ENCODE measurements at places on chromosomes 12 and 14.

DNA sequence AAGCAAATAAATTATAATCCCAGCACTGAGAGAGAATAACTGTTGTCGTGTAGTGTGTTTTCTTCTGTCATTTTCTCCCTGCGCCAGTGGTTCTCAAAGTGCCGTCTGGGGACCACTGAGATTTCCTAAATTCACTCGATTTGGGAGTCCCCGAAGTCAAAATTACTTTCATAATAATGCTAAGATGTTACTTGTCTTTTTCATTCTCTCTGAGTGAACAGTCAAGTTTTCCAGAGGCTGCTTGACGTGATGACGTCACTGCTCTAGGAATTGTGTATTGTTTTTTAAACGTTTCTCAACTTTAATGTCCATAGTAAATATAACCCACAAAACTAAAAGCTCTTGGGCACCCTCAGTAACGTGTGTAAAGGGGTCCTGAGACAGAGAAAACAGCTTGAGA, 796 bp upstream of the POP5 start:
- no peak for DNase-seq

DNA sequence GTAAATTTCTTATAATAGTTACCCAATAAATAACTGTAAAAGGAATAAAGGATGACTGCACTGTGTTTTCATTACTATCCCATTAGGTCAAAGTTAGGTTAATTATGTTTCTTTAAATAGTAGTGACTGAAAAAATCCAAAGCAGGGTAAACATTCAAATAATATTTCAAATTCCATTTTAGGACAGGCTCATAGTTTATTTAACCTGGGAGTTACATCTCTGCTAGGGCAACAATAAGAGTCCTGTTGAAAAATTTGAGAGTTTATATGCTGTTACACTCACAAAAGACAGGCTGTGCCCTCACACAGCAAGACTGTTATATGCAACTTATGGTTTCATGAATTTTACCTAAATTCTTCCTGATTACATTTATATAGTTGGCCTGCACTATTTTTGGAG, 8.0 kb downstream of the ERP27 start:
- no peak for DNase-seq

- DNase-seq: peak; percentile 88
These were observed 18.1 kb downstream of the TPCN1 start for GRCh38 chr12:113239288-113239771.

DNA sequence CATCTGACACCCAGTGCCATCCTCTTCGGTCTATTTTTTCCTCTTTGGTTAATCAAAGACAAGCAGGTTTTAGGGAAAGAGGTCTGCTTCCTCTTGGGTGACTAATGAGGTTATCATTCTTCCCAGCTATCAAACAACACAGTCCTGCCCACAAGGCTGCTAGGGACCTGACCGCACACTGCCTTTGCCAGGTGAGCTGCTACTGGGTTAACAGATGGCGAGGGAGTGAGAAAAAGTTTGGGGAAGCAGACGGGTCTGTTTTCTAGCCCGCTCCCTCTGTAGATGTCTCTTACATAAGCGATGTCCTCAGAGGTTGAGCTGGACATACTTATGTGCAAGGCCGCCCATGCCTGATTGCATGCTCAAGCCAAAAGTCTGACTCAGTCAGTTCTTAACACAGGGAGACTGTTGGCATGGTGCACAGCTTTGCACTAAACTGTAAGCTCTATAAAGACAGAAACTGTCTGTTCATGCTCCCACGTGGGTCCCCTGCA, 94.1 kb downstream of the SLC15A4 start:
- DNase-seq: no peak

DNA sequence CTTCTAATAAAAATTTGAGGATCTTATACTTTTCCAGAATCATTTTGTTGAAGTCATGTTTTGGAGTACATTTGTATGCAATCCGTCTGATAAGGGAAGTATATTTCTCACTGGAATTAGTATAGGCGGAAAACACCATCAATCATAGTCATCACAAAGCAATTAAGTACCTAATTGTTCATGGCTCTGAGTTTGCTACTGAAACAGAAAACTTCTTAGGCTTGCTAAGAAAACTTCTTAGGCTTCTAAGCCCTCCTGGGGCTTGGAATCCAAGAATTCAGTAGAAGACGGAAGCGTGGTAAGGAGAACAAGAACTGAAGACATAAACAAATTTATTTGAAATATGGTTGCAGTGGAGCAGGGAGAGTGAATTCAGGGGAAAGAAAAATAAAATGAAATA, 636.3 kb downstream of the DIO2 start:
- no peak for DNase-seq

- no peak for DNase-seq
These were observed 172.9 kb upstream of the CDKN3 start for GRCh38 chr14:54223831-54224402.

DNA sequence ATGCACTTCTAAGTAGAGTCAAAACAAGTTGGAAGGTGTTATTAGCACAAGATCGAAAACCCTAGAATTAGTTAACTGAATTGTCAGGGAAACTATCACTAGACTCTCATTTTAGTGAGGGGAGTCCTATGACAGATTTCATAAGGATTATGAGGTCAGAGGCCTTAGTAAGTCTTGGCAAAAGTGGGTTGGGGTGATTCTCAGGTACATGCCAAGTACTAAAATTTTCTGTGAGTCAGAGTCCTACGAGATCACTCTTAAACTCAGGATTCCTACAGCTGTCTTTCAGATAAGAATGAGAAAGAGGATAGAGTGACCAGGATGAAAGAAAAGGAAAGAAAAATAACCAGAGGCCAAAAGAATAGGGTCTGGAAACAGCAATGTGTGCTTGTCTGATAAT, 50.8 kb upstream of the BBS10 start:
- no peak for DNase-seq

GRCh38 chr12:46419675-46420074, 47.1 kb upstream of the SLC38A2 start:
- no peak for DNase-seq

DNA sequence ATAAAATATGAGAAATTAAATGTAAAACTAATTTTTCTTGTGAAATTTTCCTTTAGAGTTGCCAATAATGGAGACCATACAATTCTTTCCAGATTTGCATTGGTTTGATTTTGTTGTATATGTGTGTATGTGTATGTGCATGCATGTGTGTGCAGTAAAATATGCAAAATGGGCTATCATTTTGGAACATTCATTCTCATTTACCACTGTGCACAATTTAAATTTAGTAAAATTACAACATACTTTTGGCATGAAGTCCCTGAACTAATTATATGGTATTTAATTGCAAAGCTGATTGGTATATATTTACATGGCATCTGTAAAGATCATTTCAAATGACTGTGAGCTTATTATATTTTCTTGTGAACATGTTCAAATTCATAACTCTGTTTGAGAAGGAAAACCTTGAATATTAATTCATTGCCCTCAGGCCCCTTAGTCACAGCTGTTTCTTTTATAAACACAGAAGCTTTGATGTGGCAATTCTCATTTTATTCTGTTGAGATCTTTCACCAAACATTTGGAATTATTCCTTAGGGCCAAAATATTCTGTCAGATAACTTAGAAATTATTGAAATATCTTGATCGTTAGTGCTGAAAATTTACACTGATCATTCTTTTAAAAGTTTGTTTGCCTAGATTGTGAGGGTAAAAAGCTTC, 17.6 kb downstream of the KERA start:
- no peak for DNase-seq

GRCh38 chr14:79820866-79821535, 390.3 kb downstream of the DIO2 start:
- DNase-seq: no peak

DNA sequence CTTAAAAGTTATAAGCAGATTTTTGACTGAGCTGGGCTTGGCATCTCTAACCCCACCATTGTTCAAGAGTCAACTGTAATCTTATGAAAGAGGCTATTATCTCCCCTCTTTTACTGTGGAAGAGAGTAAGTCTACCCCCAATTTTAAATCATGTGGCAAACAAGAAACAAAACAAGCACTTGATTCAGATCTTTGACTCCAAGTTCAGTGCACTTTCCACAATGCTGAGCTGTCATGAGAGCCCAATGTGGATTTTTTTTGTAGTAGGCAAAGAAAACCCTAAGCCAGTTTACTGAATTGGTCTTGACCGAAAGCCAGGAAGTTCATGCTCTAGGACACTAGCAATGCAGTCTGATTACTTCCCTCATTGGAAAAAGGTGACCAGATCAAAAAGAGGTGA, 306.2 kb downstream of the GALC start:
- DNase-seq: no peak

DNA sequence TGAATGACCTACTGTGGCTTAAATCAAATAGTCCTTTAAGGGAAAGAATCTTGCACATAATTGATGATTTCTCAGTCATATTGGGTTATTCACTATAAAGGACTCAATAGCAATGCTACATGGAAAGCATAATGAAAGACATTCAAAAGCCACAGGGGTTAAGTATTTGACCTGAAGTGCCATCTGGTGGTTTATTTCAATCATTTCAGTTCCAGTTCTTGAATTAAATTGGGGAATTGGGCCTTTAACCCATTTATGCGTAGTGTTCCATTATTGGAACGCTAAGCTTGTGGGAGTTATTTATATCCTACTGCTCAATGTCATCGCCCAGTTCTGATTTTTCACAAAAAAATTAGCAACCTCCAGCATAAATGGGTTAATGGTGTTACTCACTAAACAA, 41.3 kb upstream of the C12orf71 start:
- no peak for DNase-seq

GRCh38 chr12:9727813-9728212, 5.1 kb downstream of the CLECL1 start:
- no peak for DNase-seq

DNA sequence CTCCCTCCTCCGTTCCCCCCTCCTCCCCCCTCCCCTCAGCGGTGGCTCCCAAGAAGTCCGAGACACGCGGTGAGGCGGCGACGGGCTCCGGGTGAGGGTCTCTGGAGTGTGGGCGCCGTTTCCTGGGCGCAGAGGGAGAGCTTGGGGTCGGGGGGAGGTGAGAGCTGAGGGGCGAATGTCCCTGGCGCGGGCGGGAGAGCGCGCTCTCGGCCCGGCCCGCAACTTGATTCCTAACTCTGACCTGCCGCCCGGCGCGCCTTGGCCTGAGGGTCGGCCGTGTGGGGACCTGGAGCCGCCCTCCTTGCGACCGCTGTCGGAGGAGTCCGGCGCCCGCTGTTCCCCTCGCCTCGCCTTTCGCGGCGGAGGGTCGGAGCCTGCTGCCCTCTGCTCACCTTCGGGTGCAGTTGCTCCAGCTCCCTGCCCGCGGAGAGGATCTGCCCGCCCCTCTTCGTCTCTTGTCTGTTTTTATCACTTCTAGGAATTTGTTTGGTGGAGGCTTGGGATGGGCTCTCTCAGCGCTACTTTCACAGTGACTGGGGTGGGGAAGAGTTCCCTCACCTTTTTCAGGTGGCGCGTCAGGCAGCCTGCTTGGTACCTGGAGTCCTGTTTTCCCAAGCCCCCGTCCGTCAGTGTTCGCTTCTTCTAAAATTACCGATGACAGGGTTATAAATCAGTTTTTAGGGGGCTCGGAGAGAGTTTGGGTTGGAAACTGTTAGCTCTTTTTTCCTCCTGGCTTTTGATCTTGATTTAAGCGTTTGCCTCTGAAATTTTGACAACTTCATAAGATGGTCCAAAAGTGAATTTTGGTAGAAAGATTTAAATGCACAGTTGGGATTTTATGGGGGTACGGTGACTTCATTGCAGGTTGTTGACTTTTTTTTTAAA, 495 bp downstream of the ADIPOR2 start:
- DNase-seq: peak; percentile 42

- no peak for DNase-seq
These were observed 178.1 kb downstream of the SOX5 start for GRCh38 chr12:23771240-23771949.

DNA sequence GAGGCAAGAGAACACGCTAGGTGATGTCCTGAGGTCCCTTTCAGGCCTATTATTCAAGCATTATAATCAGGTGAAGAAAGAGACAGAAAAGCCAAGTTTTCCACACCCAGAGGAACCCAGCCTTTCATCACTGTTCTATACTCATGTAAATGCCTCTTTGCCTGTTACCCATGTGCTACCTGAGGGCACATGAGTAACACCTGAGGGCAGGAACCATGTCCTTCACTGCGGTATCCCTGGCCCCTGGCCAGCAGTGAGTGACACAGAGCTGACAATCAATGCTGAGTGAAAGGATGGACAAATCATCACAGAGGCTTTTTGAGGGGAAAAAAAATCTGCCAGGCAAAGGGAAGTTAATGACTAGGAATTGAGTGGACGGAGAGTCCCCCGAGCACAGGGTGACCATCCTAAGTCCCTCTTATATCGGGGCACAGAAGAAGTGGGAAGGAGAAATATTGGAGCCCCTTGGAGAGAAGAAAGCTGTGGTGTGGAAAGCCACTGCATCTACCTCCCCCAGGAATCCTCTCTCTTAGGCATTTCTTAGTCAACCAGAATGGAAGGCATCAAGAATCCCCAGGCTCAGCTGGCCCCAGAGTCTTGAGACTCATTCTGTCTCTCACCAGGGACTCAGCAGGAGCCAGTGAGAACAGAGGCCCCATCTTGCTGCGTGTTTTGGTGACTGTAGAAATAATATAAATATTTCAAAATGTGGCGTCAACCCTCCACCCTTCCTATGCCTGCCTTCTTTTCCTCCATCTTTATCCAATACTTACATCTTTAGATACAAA, 212.9 kb downstream of the DPF3 start:
- no peak for DNase-seq

GRCh38 chr12:43883748-43884147, 47.9 kb downstream of the TMEM117 start:
- DNase-seq: no peak

DNA sequence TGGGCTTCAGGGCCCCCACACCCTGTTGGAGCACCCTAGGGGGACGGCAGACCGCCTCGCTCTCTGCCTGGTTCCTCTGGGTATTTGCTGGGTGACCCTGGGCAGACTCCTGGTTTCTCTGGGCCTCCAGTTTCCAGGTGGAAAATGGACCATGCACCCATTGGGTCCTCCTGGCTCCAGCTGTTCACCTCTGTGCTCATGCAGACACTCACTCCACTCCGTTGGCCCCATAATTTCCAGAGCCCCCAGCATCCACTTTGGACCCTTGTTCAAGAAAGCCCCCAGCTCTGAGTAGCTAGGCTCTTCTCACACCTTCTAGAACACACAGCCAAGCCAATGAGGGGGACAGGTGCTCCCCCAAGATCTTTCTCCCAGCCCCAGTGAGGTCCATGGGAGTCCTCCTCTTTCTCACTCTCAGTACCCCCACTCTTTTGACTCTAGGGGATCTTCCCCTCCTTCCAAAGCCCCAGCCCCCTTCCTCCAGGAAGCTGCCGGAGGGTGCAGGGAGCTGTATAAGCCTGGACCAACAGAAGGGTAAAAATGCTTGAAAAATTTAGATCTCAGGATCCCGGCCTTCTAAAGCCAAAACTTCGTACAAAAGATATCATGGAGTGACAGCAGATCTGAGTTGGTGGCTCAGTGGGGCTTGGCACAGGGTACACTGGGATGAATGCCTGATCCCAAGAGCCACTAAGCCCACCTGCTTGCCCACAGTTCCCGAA, 174.8 kb upstream of the RTL1 start:
- DNase-seq: no peak
